ENCODE measurements at places on chromosomes 3 and 15.

GRCh38 chr3:153350420-153350819 is 188.4 kb downstream of the RAP2B start:
- no peak for DNase-seq

DNA sequence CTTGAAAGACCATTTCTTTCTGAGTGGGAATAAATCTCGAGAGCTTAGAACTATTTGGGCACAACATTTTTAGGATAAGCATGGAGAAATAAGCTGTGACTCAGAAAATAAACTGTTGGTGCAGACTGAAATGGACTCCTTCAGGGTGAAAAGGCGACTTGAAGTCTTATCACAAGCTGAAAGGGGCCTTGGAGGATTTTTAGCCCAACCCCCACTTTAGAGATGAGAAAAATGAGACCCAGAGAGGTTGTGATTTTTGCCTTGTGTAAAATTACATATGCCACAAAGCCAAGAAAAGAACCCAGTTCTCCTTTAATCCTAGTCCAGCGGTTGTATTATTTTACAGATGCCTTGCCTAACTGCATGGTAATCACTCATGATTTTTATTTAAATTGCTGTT is 1.5 kb downstream of the ATP1B3 start:
- DNase-seq: no peak

DNA sequence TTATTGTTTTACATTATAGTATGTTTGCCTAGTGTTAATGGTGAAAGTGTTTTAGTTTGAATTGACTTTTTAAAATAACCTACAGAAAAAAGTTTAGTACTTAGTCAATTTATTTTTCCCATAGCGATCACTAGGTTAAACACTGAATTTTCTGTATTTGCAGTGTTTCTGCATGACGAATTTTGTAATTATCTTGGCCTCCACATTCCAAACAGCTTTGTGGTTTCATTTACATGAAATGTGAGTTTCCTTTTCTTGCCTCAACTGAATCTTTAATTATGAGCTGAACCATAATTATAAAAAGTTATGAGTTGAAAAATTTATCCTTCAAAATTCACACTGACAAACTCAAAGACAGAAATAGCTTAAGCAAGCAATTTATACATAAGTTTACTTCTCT is 235.5 kb downstream of the CTNNB1 start:
- no peak for DNase-seq

- DNase-seq: no peak
Measured at GRCh38 chr15:74812533-74812932, at the start of gene LMAN1L. TSS of gene LMAN1L (plus strand) at chr15:74812835. CDS start at chr15:74812855, 20 bp downstream.

- DNase-seq: no peak
Measured at GRCh38 chr3:138361561-138361971, 13.2 kb downstream of the MRAS start.

DNA sequence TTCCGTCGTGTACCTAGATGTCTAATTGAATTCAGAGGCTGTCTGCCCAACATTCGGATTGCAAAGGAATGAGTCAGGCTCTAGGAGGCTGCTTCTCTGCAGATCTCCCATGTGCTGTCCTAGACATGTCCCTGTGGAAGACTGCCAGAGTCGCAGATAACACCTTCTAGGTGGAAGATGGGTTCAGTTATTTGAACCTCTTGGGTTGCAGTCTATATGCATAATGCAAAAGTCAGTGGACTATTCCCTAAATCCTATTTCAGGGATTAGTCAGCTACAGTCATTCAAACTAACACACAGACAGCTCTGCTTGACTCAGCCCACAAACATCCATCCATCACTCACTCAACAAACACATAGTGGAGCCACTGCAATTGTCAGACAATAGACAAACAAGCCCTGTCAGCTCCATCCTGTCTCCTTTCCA is 300.0 kb upstream of the CTNNB1 start:
- no peak for DNase-seq

GRCh38 chr3:71763426-71763825 is 9.8 kb downstream of the GPR27 start:
- DNase-seq: no peak

DNA sequence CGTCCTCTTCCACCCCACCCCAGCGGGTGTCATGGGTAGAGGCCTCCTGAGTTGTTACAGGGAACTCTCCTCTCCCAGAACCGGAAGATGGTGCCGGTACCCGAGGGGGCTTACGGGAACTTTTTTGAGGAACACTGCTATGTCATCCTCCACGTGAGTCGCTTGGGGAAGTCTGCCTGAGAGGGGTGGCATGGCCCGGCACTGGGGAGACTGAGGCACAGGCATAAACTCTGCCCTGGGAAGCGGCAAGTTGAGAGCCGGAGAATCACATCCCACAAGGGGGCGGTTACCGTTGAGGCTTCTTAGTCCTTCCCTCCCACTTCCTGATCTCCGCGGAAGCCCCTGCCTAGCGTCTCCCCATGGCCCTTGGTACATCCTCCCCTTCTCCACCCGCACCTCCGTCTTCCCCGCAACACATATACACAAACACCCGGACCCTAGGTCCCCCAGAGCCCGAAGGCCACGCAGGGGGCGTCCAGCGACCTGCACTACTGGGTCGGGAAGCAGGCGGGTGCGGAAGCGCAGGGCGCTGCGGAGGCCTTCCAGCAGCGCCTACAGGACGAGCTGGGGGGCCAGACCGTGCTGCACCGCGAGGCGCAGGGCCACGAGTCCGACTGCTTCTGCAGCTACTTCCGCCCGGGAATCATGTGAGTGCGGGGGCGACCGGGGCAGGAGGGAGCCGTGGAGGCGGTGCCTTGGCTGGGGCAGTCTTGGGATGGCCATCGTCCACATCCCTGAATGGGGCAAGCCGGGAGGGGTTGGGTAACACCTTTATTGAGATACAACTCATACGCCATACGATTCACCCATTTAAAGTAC is 3.4 kb downstream of the VILL start:
- peak; percentile 59 for DNase-seq

DNA sequence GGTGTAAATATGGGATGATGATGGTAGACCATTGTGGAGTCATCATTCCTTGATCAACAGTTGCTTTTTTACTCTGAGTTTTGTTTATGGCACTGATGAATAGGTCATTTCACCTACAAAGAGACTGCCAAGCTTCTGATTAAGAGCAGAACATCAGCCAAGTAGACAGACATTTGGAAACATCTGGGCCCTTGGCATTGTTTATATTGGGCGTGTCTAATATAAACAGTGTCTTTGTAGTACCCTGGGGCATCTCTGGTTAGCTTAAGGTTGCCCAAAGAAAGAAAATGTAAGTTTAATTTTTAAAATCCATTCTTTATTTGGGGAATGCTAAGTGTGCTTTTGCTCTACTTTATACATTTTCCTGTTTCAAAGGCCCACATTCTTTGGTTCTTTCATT is 377.0 kb downstream of the FEZF2 start:
- no peak for DNase-seq

- DNase-seq: no peak
Measured at GRCh38 chr3:45309876-45310275, 78.5 kb upstream of the LARS2 start.

DNA sequence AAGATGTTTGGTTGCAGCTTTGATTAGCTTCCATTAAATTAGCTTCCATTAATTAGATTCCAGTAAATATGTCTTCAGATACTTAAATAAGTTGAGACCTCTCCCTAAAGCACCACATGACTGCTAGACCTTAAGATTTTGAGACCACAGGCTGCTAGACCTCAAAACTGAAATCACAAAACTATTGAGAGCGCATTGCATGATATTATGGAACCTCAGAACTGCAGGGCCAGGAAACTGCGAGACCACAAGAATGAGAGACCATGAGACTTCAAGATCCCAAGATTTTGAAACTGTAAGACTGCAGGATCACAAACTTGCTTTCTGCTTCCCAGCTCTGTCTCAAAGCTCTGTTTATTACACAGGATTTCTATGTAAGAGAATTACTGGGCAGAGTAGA is 87.4 kb downstream of the TRIM42 start:
- no peak for DNase-seq

DNA sequence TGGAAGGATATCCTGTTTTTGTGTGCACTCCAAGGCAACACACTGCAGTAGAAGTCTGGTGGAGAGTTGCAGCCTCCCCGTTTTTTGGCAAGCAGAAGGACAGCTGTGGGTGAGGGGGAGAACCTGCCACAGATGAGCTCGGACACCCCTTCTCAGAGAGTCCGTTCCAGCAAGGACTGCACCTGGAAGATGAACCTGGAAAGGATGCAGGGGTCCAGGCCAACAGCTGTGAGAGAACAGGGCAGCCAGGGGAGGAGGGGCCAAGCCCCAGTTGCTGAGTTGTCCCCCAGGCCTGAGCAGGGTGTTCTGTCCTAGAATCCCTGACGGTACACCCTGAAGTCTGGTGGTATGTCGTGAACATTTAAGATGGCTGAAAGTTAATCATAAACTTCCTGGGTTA is 30.2 kb downstream of the ZXDC start:
- no peak for DNase-seq

GRCh38 chr3:66593978-66594377 is 93.2 kb upstream of the LRIG1 start:
- DNase-seq: no peak

DNA sequence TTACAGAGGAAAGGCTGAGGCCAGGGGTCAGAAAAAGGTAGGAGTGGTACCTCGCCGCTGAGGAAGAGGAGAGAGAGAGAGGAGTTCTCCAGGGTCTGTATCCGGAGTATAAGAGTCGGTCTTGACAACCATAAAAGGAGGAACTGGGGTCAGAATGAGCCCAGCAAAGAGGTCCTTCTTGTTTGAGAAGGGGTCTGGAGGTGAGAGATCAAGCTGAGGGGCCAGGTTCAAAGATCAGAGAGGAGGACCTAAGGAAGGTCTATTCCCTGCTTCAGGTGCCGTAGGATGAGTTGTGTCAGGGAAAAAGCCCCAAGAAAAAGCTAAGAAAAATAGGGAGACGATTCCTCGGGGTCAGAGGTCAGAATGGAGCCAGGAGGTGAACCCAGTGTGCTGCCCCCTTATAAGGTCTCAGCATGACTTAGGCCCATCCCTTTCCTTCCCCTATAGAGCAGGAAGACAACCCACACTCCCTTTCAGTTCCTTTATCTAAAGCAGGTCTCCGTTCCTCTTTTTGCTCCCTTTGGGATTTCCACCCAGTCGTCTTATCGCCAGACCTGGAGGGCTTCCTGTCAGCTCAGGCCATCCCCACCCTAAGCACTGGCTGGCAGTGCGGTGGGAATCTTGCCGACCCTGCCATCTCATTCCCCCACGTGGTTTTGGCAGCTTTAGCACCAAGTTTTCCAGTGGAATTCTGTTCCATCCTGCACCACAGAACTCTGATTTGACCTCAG is 651 bp downstream of the MTMR14 start:
- DNase-seq: no peak

- DNase-seq: no peak
Measured at GRCh38 chr3:182810574-182811268, 17.4 kb downstream of the ATP11B start.

DNA sequence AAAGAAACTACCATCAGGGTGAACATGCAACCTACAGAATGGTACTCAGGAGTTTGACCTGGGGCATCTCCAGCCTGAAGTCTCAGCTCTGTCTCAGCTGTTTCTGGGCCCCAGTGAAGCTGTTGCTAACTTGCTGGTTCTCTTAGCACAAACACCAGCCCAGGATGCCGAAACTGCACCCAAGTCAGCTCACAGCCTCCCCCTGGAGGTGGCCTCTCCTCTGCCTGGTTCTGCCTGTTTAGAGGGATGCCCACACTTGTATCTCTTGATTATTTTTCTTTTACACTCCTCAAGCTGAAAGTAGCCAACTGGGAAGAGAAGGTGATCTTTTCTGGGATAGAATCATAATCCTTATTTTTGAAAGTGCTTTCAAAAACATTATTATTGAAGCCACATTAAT is 289.0 kb upstream of the RASGRP1 start:
- no peak for DNase-seq

- DNase-seq: no peak
Measured at GRCh38 chr3:9951126-9951525, 1.1 kb downstream of the PRRT3 start.

GRCh38 chr3:67614195-67614594 is 40.2 kb downstream of the SUCLG2 start:
- DNase-seq: no peak

GRCh38 chr3:138398791-138399575 is 35.4 kb upstream of the ESYT3 start:
- no peak for DNase-seq

GRCh38 chr3:133303430-133303829 is 96.4 kb upstream of the BFSP2 start:
- no peak for DNase-seq

- no peak for DNase-seq
Measured at GRCh38 chr3:66099541-66100065, 60.9 kb upstream of the MAGI1 start.

- no peak for DNase-seq
Measured at GRCh38 chr3:173513123-173513522, 115.6 kb downstream of the NLGN1 start.

DNA sequence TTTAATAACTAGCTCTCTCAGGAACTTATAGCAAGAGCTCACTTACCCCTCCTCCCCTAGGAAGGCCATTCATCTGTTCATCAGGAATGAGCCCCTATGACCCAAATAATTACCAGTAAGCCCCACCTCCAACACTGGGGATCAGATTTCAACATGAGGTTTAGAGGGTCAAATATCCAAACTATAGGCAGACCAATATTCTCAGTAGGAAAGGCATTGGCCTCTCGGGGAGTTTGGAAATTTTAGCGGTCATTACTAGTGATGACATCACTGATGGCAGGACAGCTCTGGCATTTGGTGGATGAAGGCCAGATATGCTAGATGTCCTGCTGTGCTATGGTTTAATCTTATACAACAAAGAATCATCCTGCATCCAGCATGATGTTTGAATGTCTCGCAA is 15.2 kb upstream of the CD47 start:
- DNase-seq: no peak

DNA sequence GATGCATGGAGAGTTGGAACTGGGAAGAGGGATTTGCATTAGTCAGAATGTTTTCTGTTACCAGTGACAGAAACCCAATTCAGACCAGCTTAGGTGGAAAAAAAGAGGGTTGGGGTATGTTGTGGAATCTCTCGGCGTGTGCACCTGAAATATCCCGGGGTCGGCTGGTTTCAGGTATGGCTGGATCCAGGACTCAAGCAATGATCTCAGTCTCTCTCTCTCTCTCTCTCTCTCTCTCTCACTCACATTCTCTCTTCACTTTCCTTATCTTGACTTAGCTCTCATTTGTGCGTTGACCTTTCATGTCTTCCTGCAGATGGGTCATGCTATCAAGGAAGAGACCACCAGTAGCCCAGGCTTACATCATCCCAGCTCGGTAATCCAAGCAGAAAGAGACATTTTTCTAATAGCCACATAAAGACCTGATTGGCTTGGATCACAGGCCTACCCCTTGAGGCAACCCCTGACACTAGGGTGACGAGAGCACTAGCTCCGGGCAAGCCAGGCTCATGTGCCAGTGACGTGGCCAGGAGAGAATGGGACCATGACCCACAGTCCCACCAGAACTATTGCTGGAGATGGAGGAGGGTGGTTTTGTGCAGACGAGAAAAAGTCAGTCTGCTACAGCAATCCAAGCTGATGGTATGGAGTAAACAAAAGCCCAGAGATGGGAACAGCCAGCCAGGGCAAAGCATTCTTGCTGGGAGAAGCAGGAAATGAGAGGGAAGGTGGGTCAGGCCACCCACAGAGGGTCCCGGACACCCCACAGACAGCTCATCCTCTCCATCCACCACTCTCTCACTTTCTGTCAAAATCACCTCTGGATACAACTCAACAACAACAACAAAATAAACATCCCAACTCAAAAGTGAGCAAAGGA is 91.7 kb downstream of the CHSY1 start:
- DNase-seq: no peak

GRCh38 chr3:168030577-168030976 is 65.1 kb downstream of the GOLIM4 start:
- DNase-seq: no peak
